ENCODE measurements at places on chromosomes 4 and X.

DNA sequence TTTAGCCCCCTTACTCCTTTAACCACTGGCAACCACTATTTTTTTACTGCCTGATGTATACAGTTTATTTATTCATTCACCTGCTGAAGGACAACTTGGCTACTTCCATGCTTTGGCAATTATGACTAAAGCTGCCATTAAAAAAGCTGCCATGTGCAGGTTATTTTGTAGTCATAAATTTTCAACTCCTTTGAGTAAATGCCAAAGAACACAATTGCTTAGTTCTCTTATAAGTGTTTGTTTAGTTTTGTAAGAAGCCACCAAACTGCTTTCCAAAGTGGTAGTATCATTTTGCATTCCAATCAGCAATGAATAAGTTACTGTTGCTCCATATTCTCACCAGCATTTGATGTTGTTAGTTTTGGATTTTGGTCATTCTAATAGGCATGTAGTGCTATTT, 1831.8 kb downstream of the PCDH7 start:
- DNase-seq = no peak
- H3K36me3 ChIP-seq = no peaks in the 10 kb centered on the region
- no peak overlapping the region for H3K4me3 ChIP-seq

DNA sequence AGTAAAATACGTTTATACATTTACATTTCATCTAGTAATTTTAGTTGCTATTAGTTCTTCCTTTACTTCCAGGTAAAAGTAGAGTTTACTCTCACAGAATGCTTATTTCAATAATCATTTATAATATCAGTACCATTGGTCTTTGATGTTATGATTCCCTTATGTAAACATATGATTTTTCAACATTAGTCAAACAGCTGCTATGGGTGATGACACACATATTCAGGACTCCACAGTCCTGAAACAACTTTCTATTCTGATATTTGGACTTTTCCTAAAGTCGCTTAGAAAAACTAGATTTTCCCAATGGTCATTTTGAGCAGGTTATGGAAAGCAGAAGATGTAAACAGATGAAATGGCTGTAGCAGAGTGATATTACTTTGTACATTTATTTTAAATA, 369.8 kb downstream of the UNC5C start:
- DNase-seq = no peak
- H3K36me3 ChIP-seq = no peaks in the 10 kb centered on the region
- no peak overlapping the region for H3K4me3 ChIP-seq
- no peaks in the 10 kb centered on the region for H3K27me3 ChIP-seq

- DNase-seq = no peak
- H3K4me3 ChIP-seq = no peak overlapping the region
- no peaks in the 10 kb centered on the region for H3K36me3 ChIP-seq
- H3K27me3 ChIP-seq = no peaks in the 10 kb centered on the region
- no peaks in the 10 kb centered on the region for H3K4me1 ChIP-seq
Measured at GRCh38 chr4:141090473-141090872, 42.8 kb downstream of the RNF150 start.

- DNase-seq = no peak
- H3K27ac ChIP-seq = no peak overlapping the region
- H3K4me3 ChIP-seq = no peak overlapping the region
- H3K4me1 ChIP-seq = no peaks in the 10 kb centered on the region
- H3K36me3 ChIP-seq = no peaks in the 10 kb centered on the region
- no peaks in the 10 kb centered on the region for H3K27me3 ChIP-seq
Measured at GRCh38 chr4:46277165-46277951, 112.6 kb downstream of the GABRA2 start.

GRCh38 chr4:187666034-187666433, 329.5 kb upstream of the ZFP42 start:
- H3K4me3 ChIP-seq = no peak overlapping the region
- peaks cover 3% of the 10 kb centered on the region for H3K4me1 ChIP-seq
- no peak overlapping the region for H3K27ac ChIP-seq
- DNase-seq = no peak

DNA sequence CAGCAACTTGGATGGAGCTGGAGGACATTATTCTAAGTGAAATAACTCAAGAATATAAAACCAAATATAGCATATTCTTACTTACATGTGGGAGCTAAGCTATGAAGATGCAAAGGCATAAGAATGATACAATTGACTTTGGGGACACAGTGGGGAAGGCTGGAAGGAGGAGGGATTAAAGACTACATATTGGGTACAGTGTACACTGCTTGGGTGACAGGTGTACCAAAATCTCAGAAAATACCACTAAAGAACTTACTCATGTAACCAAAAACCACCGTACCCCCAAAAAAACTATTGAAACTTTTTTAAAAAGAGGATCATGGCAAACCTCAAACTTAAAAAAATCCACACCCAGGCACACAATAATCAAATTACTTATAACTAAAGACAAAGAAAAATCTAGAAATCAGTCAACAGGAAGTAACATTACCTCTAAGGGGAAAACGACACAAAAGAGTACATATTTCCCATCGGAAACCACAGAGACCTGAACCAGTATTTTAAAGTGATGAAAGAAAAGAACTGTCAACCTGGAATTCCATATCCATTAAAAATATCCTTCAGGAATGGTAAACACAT, 241.8 kb downstream of the PRDM5 start:
- DNase-seq = no peak
- H3K27ac ChIP-seq = no peak overlapping the region
- no peaks in the 10 kb centered on the region for H3K4me1 ChIP-seq
- no peak overlapping the region for H3K4me3 ChIP-seq

GRCh38 chr4:186105647-186106321, 1.3 kb downstream of the FAM149A start:
- peaks cover 19% of the 10 kb centered on the region for H3K27me3 ChIP-seq
- H3K4me3 ChIP-seq = peak overlapping the region; percentile 60
- peak overlapping the region; percentile 24 for H3K27ac ChIP-seq

GRCh38 chr4:139099366-139099982, 77.5 kb downstream of the ELF2 start:
- H3K4me3 ChIP-seq = no peak overlapping the region
- no peak for DNase-seq
- no peaks in the 10 kb centered on the region for H3K27me3 ChIP-seq
- H3K27ac ChIP-seq = no peak overlapping the region
- no peaks in the 10 kb centered on the region for H3K4me1 ChIP-seq
- H3K36me3 ChIP-seq = no peaks in the 10 kb centered on the region

GRCh38 chrX:99445336-99445735, 964.7 kb downstream of the PCDH19 start:
- H3K27me3 ChIP-seq = no peaks in the 10 kb centered on the region
- no peak overlapping the region for H3K27ac ChIP-seq
- no peaks in the 10 kb centered on the region for H3K4me1 ChIP-seq
- no peak for DNase-seq
- no peak overlapping the region for H3K4me3 ChIP-seq
- no peaks in the 10 kb centered on the region for H3K36me3 ChIP-seq

DNA sequence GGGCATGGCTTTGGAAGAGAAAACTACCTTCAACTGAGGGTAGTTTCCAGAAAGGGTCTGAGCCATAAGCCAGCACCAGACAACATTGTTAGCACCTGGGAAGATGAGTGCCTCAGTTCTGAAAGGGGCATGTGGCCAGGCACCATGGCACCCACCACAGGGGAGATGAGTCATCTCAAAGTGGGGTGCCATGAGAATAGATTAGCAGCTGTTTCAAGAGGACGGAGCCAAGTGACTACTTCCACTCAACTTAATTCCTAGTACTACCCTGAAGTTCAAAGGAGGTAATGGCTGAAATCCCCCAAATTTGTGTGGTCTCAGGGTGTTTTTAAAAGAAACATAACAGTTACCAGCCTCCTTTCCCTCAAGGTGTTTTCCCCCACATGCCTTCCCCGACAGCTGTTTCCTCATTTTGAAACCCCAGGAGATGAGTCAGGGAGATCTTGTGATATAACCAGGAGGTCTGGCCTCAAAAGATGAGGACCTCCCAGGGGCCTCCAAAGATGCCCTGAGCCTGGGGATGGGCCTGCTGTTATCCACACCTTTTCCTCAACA, 27.8 kb upstream of the FTHL17 start:
- no peaks in the 10 kb centered on the region for H3K27me3 ChIP-seq
- no peak overlapping the region for H3K27ac ChIP-seq
- H3K36me3 ChIP-seq = no peaks in the 10 kb centered on the region

DNA sequence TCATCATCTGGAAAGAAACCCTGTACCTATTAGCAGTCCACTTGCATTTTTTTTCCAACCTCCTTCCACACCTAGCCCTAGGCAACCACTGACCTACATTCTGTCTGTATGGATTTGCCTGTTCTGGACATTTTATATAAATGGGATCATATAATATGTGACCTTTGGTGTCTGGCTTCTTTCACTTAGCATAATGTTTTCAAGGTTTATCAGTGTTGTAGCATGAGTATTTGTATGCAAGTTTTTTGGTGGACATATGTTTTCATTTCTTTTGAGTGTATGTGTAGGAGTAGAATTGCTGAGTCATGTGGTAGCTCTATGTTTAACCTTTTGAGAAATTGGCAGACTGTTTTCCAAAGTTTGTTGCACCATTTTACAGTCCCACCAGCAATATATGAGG, 198.6 kb downstream of the CEP135 start:
- H3K4me1 ChIP-seq = no peaks in the 10 kb centered on the region
- no peaks in the 10 kb centered on the region for H3K27me3 ChIP-seq
- H3K4me3 ChIP-seq = no peak overlapping the region
- no peak for DNase-seq
- H3K36me3 ChIP-seq = no peaks in the 10 kb centered on the region

DNA sequence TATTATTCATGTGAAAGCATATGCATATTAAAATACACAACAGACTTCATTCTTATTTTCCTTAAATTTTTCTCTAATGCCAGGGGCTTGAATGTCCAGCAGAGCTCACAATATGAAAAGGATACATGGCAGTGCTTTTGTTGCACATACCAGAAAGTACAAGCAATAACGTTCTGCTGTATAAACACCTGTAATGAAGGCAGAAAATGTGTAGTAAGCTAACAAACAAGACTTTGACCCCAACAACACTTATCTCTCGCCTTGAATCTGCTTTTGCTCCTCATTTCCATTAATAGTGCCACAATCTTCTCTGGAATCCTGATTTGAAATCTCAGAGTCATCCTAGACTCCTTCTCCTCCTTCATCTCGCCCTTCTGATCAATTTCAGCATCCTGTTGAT, 687.3 kb downstream of the IL1RAPL1 start:
- no peaks in the 10 kb centered on the region for H3K4me1 ChIP-seq
- no peak overlapping the region for H3K27ac ChIP-seq
- H3K27me3 ChIP-seq = no peaks in the 10 kb centered on the region

GRCh38 chrX:87517571-87518141, at the start of gene KLHL4:
Gene KLHL4, plus strand, starts transcription at chrX:87517802. Its CDS starts 92 bp downstream, at chrX:87517894.
- no peaks in the 10 kb centered on the region for H3K36me3 ChIP-seq
- no peak within 1 kb of the TSS for H3K27ac ChIP-seq
- H3K27me3 ChIP-seq = no peaks in the 10 kb centered on the region
- peak within 1 kb of the TSS; percentile 19 for H3K4me3 ChIP-seq
- H3K4me1 ChIP-seq = no peaks in the 10 kb centered on the region

GRCh38 chrX:86014421-86014820, 32.9 kb downstream of the CHM start:
- H3K4me1 ChIP-seq = no peaks in the 10 kb centered on the region
- no peaks in the 10 kb centered on the region for H3K36me3 ChIP-seq
- H3K27ac ChIP-seq = no peak overlapping the region
